ENCODE measurements at places on chromosomes 1 and 21.

- H3K27me3 ChIP-seq, result peaks cover 3% of the 10 kb centered on the region
- H3K27ac ChIP-seq, result no peak overlapping the region
- no peak overlapping the region for H3K4me3 ChIP-seq
- no peaks in the 10 kb centered on the region for H3K36me3 ChIP-seq
- DNase-seq, result no peak
Observed at GRCh38 chr1:70084314-70084915, 121.0 kb downstream of the LRRC40 start.

GRCh38 chr1:205775015-205775716, at the start of gene RAB29:
TSS of gene RAB29 (minus strand) at chr1:205775482. CDS start at chr1:205774956, 526 bp downstream.
- no peaks in the 10 kb centered on the region for H3K27me3 ChIP-seq
- DNase-seq, result no peak
- H3K27ac ChIP-seq, result peak within 1 kb of the TSS; percentile 87
- peaks cover 6% of the 10 kb centered on the region for H3K36me3 ChIP-seq

GRCh38 chr1:209218113-209218512, 365.4 kb upstream of the CAMK1G start:
- no peak for DNase-seq
- no peaks in the 10 kb centered on the region for H3K36me3 ChIP-seq
- peaks cover 31% of the 10 kb centered on the region for H3K27me3 ChIP-seq
- no peak overlapping the region for H3K27ac ChIP-seq
- peaks cover 7% of the 10 kb centered on the region for H3K4me1 ChIP-seq

DNA sequence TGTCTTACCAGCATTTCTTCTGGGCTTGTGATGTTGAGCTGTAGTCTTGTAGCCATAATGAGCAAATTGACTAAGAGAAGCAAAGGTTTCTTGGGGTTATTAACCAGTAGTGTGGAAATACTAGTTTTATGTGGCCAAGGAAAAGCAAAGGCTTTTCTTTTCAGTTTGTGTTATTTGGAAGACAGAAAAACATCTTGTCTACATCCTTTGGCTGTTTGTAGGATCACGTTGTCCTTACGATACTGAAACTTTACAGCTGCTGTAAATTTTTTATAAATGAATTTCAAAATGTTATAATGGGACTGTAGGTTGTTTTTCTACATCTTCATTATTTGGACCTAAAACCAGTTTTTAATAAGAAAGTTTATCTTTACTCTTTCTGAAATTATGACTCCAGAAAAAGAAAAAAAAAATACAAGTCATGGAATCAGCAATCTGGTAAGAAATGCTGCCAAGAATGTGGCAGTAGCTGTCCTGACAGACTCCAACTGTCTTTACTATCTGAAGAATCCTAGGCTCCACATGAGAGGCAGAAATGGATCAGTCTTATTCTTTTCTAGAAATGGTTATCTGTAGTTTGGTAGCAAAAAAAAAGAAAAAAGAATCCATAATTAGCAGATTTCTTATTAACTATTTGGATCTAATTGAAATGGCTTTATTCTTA, 41.6 kb upstream of the QSOX1 start:
- H3K4me1 ChIP-seq, result peaks cover 26% of the 10 kb centered on the region
- no peak overlapping the region for H3K4me3 ChIP-seq
- no peak for DNase-seq
- H3K27ac ChIP-seq, result peak overlapping the region; percentile 2
- H3K27me3 ChIP-seq, result no peaks in the 10 kb centered on the region
- H3K36me3 ChIP-seq, result peaks cover 25% of the 10 kb centered on the region

DNA sequence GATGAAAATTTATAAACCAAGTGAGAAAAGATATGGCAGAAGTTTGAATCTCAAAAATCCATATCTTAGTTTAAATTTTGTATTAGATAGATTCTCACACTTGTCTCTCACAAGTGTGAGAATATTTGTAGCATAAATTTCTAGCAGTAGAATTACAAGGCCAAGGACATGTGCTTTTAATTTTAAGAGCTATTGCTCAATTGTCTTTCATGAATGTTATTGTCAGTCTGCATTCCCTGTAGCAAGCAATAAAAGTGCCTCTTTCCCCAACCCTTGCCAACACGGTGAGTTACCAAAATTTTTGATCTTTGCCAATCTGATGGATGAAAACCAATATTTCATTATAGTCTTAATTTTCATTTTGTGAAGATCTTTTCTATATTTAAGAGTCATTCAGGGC, 64.0 kb downstream of the CTH start:
- DNase-seq, result no peak
- H3K36me3 ChIP-seq, result no peaks in the 10 kb centered on the region
- no peaks in the 10 kb centered on the region for H3K4me1 ChIP-seq
- H3K27ac ChIP-seq, result no peak overlapping the region

- no peak overlapping the region for H3K27ac ChIP-seq
- H3K27me3 ChIP-seq, result no peaks in the 10 kb centered on the region
- H3K4me1 ChIP-seq, result peaks cover 6% of the 10 kb centered on the region
- no peaks in the 10 kb centered on the region for H3K36me3 ChIP-seq
- DNase-seq, result no peak
- H3K4me3 ChIP-seq, result no peak overlapping the region
Observed at GRCh38 chr1:160542303-160542945, 19.4 kb upstream of the SLAMF6 start.

- no peak overlapping the region for H3K27ac ChIP-seq
- H3K36me3 ChIP-seq, result no peaks in the 10 kb centered on the region
- H3K4me1 ChIP-seq, result peaks cover 14% of the 10 kb centered on the region
- H3K27me3 ChIP-seq, result no peaks in the 10 kb centered on the region
- no peak for DNase-seq
Observed at GRCh38 chr1:98002288-98002687, 81.5 kb upstream of the DPYD start.

GRCh38 chr1:110112656-110113055, 413 bp downstream of the UBL4B start:
- peaks cover 8% of the 10 kb centered on the region for H3K27me3 ChIP-seq
- no peak for DNase-seq
- no peak overlapping the region for H3K4me3 ChIP-seq
- no peak overlapping the region for H3K27ac ChIP-seq
- no peaks in the 10 kb centered on the region for H3K36me3 ChIP-seq

GRCh38 chr1:41272601-41273000, 30.5 kb upstream of the SCMH1 start:
- DNase-seq, result no peak
- no peaks in the 10 kb centered on the region for H3K36me3 ChIP-seq
- H3K4me1 ChIP-seq, result peaks cover 6% of the 10 kb centered on the region
- H3K27me3 ChIP-seq, result peaks cover 15% of the 10 kb centered on the region
- no peak overlapping the region for H3K27ac ChIP-seq
- H3K4me3 ChIP-seq, result no peak overlapping the region

GRCh38 chr21:33355355-33355754, 30.6 kb downstream of the IFNAR1 start:
- H3K4me1 ChIP-seq, result peaks cover 5% of the 10 kb centered on the region
- no peaks in the 10 kb centered on the region for H3K27me3 ChIP-seq
- no peak for DNase-seq
- H3K4me3 ChIP-seq, result no peak overlapping the region
- peaks cover 15% of the 10 kb centered on the region for H3K36me3 ChIP-seq

- H3K27me3 ChIP-seq, result no peaks in the 10 kb centered on the region
- no peak overlapping the region for H3K27ac ChIP-seq
- H3K4me1 ChIP-seq, result peaks cover 2% of the 10 kb centered on the region
Observed at GRCh38 chr1:167373986-167374385, 144.3 kb downstream of the CD247 start.

DNA sequence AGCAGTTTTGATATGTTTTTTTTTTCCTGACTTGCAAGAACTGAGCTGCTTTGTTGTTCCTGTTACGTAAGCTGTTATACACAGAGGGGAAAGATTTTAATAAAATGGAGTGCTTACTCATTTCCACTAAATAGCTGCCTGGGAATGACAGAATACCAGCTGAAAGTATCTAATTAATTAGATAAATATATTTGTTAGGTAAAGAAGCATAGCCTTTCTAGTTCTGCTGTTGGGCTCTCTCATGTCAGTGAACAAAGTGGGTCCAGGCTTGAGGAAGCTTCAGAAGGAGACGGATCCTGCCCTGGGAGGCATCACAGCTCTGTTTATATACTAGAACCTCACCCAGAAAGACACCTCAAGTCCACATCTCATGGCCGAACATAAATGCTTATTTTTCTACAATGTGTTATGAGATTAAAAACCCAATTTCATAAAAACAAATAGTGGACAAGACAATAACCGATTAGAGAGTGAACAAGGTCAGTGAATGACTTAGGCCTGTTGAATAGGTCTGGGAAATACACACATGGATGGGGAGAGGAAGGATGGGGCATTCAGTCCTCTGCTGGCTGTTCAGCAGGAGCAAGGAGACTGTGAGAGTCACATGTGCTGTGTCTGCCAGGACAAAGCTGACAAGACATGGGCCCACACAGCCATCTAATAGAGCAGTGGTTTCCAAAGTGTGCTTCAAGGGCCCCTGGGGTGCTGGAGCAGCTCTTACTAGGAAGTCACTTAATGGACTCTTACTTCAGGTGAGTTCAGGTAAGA, 20.6 kb downstream of the TRAF5 start:
- H3K36me3 ChIP-seq, result peaks cover 6% of the 10 kb centered on the region
- peaks cover 49% of the 10 kb centered on the region for H3K4me1 ChIP-seq
- DNase-seq, result no peak
- peak overlapping the region; percentile 18 for H3K27ac ChIP-seq
- H3K27me3 ChIP-seq, result no peaks in the 10 kb centered on the region
- H3K4me3 ChIP-seq, result no peak overlapping the region

DNA sequence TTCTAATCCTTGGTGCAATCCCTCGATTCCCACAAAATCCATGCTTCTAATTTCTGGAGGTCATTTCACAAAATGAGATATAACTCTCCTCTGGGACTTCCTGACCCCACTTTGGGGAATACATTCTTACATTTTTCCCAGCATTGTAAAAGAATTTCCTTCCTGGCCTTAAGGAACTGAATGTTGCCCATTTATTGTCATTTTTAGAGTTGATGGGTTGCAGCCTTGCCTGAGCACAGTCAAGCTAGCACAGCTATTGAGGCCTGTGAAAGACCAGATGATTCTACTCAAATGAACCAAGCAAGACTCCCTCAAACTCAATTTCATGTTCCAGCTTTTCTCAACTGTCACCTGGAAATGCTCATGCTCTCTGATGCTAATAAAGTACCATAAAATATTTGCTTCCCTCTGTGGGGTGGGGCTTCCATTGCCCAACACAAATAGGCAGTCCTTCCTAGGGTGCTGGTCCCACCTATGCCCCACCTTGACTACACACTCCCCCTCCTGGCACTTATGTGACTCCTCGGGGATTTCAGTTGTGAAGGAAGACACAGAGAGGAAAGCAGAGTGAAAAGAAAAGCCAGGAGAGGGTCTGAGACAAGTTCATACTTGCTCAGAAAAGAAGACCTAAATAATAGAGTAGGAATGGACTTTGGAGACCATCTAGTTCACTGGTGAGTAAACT, 24.0 kb upstream of the CDC7 start:
- no peak overlapping the region for H3K27ac ChIP-seq
- no peak overlapping the region for H3K4me3 ChIP-seq
- no peaks in the 10 kb centered on the region for H3K4me1 ChIP-seq
- peaks cover 2% of the 10 kb centered on the region for H3K27me3 ChIP-seq

DNA sequence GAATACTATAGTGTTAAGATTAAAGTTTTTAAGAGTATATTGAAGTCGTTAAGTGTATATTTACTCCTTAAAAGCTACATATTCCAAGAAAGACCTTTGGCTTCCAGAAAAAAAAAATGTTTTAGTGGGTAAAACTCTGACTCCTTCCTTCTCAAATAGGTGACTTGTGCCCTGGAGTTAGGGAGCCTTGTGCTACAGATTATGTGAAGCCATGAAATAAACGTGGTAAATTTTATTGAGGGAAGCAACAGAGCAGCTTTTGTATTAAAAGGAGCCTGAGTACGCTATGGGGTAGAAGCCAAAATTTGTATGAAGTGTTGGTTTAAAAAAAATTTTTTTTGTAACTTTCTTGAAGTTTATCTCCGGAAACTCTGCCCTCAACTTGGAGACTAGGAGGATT, 994 bp downstream of the RO60 start:
- H3K4me1 ChIP-seq, result peaks cover 39% of the 10 kb centered on the region
- DNase-seq, result no peak
- peak overlapping the region; percentile 99 for H3K27ac ChIP-seq
- no peaks in the 10 kb centered on the region for H3K36me3 ChIP-seq
- peak overlapping the region; percentile 93 for H3K4me3 ChIP-seq
- no peaks in the 10 kb centered on the region for H3K27me3 ChIP-seq

DNA sequence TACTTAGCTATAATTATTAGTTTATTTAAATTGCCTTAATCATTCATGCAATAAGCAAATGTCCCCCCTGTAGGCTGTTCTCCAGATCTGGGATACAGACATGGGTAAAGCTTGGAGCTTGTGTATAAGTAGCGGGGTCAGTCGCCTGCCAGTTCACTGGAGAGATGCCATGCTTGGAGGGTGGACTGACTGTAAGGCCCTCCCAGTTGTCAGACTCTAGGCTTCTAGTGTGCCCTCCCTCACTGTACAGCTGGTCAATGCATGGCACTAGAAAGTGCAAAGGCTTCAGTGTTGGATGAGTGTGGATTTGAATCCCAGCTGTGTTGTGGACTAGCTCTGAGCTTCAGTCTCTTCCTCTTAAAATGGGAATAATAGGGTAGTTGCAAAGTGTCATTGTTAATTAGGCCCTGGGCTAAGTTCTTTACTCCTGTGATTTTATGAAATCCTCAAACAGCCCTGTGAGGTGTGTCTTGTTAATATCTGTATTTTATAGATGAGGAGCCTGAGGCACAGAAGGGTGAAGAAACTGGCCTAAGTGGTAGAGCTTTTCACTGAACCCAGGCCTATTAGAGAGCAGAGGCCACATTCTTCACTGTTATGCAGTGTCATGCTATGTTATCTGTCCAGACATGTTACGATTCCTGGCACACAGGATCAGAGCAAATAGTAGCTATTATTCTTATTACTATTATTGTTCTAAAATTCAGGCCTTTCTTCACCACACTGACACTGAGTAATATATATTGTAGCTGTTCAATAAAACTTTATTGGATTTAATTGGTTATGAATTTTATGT, 85.9 kb downstream of the ROR1 start:
- peaks cover 80% of the 10 kb centered on the region for H3K4me1 ChIP-seq
- H3K4me3 ChIP-seq, result no peak overlapping the region
- peaks cover 12% of the 10 kb centered on the region for H3K36me3 ChIP-seq
- peak overlapping the region; percentile 49 for H3K27ac ChIP-seq
- DNase-seq, result no peak

DNA sequence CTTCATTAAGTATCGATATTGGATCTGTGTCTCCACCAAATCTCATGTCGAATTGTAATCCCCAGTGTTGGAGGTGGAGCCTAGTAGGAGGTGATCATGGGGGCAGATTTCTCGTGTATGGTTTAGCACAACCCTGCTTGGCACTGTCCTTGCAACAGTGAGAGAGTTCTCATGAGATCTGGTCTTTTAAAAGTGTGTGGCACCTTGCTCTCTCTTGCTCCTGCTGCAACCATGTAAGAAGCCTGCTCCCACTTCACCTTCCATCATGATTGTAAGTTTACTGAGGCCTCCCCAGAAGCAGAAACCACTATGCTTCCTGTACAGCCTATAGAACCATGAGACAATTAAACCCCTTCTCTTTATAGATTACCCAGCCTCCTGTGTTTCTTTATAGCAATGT, 424.4 kb downstream of the NPHP4 start:
- H3K27me3 ChIP-seq, result no peaks in the 10 kb centered on the region
- no peaks in the 10 kb centered on the region for H3K36me3 ChIP-seq
- no peak for DNase-seq
- H3K4me3 ChIP-seq, result no peak overlapping the region
- no peak overlapping the region for H3K27ac ChIP-seq

GRCh38 chr21:17146426-17146825, 366.4 kb upstream of the CXADR start:
- H3K27me3 ChIP-seq, result peaks cover 3% of the 10 kb centered on the region
- DNase-seq, result no peak
- H3K36me3 ChIP-seq, result no peaks in the 10 kb centered on the region
- no peak overlapping the region for H3K4me3 ChIP-seq
